ENCODE measurements at places on chromosomes 12 and 14. TPM values are rescaled to one million over a fixed set of nuclear protein-coding genes. Genes with fewer than 3 reads are reported as not detected.

The FBLN5 gene
- 2.0 TPM for total RNA-seq

The SYNDIG1L gene
- total RNA-seq = not detected

The KANSL2 gene
- 40.3 TPM for total RNA-seq

The MSI1 gene
- total RNA-seq = not detected

The ASB2 gene
- total RNA-seq = 99.3 TPM

The PACS2 gene
- 28.3 TPM for total RNA-seq

The IL22 gene
- total RNA-seq = 4.7 TPM

The KIF26A gene
- total RNA-seq = 7.9 TPM

The FAM181A gene
- not detected for total RNA-seq

The DENND5B gene
- total RNA-seq = 0.81 TPM
